NCI-H1105 (cell line): ENCODE measurements at places on chromosomes 16 and 17.
A peak's percentile ranks its signal among the peaks of the same experiment; 100 is the strongest.

- DNase-seq: no peak
Measured at GRCh38 chr17:59492091-59492451, 73.3 kb upstream of the DHX40 start.

DNA sequence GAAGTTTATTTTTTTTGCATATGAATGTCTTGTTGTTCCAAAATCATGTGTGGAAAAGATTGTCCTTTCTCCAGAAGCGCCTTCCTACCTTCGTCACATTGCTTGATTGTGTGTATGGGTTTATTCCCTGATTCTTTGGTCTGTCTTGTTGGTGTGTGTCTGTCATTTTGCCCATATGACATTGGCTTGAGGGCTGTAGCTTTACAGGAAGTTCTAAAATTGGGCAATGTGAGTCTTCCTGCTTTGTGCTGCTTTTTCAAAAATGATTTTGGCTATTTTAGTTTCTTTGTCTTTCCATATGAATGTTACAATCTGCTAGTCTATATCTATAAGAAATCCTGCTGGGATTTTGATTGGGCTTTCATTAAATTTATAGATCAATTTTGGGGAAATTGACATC, 217.2 kb downstream of the SNX29 start:
- no peak for DNase-seq

GRCh38 chr16:1311738-1312466, 2.5 kb downstream of the UBE2I start:
- DNase-seq: no peak

- DNase-seq: no peak
Measured at GRCh38 chr17:30831257-30831656, 509 bp upstream of the ATAD5 start.

GRCh38 chr16:50553182-50553710, 5.0 kb downstream of the NKD1 start:
- DNase-seq: no peak

GRCh38 chr16:15985144-15985543, 35.7 kb downstream of the ABCC1 start:
- no peak for DNase-seq

GRCh38 chr17:42421507-42422338, 1.3 kb downstream of the CAVIN1 start:
- DNase-seq: no peak

DNA sequence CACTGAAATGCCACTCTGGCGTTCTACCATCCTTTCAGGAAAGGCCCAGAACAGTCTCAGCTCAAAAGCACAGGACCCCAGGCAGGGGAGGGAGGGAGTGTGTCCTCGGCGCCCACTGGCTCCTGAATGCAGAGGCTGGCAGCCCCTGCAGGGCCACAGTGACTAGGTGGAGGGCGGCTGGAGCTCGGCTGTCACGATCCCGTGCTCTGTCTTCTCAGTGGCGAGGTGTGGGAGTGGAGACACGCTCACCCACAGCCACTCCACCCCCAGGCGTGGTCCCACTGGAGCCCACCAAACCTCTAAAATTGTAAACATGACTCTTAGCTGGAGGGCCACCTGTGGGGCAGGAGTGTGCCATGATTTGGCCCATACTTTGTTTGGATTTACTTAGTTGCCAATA, 16.4 kb upstream of the FASN start:
- no peak for DNase-seq

DNA sequence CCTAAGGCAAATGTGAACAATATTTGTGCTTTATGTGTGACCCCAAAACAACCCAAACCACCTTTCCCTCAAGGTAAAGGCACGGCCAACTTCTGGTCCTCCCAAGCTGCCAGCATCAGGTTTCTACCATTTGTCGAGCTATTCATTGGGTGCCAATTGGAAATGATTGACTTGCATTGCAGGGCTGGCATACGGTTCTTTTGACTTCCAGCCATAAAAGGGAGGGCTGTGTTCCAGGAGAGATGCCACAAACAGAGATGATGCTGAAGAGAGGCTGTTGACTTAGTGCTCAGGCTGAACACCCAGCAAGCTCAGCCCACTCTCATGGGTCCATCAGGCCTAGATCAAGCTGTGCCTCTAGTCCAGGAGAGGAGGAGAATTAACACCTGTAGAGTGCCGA, 252.4 kb downstream of the GRIN2A start:
- DNase-seq: no peak

DNA sequence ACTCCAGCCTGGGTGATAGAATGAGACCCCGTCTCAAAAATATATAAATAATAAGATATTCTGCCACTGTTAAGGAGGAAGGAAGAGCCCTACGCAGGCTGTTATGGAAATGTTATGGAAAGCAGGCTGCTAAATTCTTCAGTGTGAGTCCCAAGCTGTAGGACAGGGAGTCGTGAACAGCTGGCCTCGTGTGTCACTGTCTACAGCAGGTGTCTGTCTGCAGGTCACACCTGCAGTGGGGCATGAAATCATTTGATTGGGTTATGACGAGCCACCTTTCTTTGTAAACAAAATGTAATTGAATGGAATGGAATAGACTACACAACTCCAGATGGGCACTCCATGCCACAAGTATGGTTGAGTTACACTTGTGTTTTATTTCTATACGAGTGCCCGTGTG, 15.6 kb upstream of the LITAF start:
- peak; percentile 67 for DNase-seq

GRCh38 chr16:10927497-10928112, 14.7 kb downstream of the DEXI start:
- DNase-seq: no peak

- no peak for DNase-seq
Measured at GRCh38 chr17:78438694-78439325, 60.4 kb downstream of the PGS1 start.

GRCh38 chr17:36213695-36214094, 2.8 kb downstream of the CCL4L2 start:
- DNase-seq: no peak

- no peak for DNase-seq
Measured at GRCh38 chr16:3032624-3033023, 4.1 kb downstream of the BICDL2 start.

DNA sequence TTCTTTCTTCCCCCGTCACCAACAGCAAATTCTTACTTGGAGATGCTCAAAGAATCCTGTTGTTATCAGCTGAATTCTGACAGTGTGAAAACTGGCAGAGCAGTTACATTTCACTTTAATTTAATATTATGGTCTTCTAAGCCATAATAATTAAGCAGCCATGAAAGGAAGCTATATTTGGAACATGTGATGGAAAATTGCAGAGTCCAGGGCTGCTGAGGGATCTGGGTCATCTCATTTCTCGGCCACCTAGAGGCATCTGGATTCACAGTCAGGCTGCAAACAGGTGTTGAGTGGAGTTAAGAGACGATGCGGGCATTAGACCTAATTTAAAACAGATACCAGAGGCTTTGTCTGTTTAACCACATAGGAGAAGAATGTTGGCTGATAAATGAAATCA, 38.4 kb downstream of the CHD9NB start:
- DNase-seq: no peak

GRCh38 chr17:50728881-50729765, 9.7 kb downstream of the LUC7L3 start:
- DNase-seq: no peak

- no peak for DNase-seq
Measured at GRCh38 chr16:54283725-54284318, 2.8 kb downstream of the IRX3 start.

DNA sequence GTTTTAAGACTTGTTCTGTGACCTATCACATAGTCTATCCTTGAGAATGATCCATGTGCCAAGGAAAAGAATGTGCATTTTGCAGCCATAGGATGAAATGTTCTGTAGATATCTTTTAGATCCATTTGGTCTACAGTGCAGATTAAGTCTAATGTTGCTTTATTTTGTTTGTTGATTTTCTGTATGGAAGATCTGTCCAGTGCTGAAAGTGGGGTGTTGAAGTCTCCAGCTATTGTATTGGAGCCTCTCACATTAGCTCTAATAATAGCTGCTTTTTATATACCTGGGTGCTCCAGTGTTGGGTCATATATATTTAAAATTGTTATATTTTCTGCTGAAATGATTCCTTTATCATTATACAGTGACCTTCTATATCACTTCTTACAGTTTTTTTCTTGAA, 155.6 kb upstream of the MON1B start:
- no peak for DNase-seq

DNA sequence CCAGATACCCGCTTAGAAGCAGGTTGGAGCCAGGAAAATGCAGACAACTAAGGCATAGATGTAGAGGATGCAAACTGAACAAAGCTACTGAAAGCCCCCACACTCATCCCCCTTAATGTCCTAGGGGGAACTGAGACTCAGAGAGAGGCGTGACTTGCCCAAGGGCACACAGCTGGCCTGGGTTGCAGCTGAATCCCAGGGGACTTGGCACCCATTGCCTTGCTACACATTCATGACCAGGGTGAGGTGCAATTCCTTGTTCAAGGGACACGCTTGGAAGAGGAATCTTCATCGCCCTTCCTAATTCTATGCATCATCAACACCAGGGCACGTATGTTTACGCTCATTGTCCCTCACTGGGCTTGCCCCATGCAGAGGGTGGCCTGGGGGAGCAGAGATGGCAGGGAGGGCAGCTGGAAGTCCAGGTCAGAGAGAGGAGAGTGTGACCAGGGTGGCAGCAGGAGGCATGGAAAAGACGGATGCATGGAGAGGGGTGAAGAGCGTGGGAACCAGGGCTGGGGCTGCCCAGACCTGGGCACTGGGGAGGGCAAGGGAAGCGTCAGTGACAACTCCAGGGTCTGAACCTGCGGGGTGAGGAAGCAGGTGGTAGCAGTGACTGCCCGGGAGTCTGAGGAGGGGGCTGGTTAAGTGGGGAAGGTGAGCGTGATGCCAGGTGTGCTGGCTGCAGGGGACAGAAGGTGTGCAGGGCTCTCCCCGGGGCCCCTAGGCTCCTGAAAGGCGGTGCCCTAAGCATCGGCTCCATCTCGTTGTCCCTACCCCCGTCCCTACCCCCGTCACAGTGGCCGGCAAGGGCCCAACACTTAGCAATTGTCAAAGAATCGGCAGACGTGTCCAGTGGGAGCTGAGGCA, 267.1 kb upstream of the TNRC6C start:
- DNase-seq: no peak

- DNase-seq: no peak
Measured at GRCh38 chr16:50763211-50763610, 21.3 kb downstream of the CYLD start.

GRCh38 chr16:53566552-53567245, 63.7 kb upstream of the AKTIP start:
- DNase-seq: no peak

DNA sequence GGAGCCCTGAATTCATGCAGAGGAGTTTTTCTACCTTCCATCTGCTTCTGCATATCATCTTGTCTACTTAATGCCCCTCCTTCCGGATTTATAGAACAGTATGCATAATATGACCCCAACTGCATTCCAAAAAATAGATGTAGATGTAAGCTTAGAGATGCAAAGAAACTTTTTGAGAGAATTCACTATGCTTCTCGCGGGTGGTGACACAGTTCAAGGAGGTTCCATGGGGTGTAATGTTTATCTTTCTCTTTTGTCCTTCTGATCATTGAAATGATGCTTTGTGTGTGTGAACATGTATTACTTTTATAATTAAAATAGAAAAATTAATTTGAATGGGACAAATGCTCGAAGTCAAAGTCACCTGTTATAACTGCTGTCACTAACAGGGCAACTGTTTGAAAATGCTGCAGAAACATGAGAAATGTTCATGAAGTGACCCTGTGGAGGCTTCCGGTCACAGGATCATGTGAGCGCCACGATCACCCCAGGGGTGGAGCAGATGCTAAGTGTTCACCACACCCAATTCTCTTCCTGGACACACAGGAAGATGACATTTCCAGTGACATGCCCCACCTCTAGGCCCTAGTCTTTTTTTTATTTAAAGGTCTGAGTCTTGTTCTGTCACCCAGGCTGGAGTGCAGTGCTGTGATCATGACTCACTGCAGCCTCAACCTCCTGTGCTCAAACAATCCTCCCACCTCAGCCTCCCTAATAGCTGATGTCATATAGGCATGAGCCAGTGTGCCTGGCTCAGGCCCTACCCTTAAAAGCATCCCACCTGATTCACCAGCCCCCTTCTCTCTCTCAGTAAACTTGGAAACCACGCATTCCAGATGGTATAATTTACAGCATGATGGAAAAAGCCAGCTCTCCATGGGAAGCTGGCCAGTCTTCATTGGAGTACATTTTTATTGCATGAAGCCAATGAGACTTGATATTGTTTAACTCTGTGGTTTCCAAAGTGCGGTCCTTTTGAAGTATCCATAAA, 21.0 kb upstream of the AGRP start:
- no peak for DNase-seq

DNA sequence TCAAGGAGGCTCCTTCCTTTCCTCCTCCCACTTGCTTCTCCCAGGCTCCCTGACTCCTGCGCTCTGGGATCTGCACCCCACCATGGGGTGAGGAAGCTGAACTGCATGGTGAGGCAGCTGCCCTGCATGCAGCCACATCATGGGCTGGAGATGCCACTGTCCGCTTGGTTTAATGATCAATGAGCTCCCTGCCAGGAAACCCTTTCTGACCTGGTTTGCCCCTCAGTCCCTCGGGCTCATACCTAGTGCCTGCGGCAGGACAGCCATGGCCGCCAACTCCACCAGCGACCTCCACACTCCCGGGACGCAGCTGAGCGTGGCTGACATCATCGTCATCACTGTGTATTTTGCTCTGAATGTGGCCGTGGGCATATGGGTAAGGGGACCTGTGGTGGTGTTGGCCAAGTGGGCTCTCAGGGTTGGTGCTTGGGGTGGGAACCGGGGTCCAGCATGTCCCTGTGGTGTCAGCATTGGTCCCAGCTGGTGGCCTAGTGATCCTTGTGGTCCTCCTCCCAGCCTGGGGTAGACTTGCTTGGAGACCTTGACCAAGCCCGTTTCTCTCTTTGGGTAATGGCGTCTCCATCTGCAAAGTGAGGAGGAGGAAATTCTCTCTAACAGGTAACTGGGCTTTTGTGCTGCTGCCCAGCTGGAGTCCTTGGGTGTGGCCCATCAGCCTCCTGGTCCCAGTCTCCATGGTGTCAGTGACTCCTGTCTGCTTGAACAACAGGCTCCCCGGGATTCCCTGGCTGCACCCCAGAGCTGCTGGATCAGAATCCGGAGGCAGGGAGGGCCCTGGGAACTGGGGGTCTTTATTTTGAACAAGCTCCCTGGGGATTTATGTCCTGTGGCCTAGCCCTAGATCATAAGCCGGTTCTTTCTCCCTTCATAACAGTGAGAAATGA, at the start of gene SLC5A10:
Gene SLC5A10 (plus strand): TSS at position 225 of the 902 bp plus-strand sequence. CDS start 41 bp downstream, at position 266.
- DNase-seq: no peak

DNA sequence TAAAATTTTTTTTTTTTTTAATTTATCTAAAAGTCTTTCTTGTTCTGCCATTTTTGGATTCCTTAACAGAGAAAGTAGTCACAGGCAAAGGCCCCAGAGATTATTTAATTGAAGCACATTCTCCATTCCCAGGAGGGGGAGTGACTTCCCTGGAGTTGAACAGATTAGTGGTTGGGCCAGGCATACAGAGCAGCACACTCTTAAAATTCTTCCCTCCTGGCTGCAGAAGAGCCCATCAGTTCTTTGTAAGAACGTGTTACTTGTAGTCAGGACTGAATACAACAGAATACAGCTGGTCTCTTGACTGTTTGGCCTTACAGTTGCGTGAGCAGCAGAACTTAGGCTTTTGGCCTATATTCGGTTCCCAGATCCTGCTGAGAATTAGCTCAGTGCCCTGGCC, 1.8 kb downstream of the ALKBH5 start:
- no peak for DNase-seq

GRCh38 chr17:29582772-29583171, 6.7 kb downstream of the GIT1 start:
- DNase-seq: no peak

- no peak for DNase-seq
Measured at GRCh38 chr16:27761816-27762215, 211.9 kb downstream of the KATNIP start.
